ENCODE measurements at places on chromosomes 7 and 10. TPM values are rescaled to one million over a fixed set of nuclear protein-coding genes. Genes with fewer than 3 reads are reported as not detected.

Gene COG5
- total RNA-seq: 20.8 TPM

Gene EZH2
- 37.1 TPM for total RNA-seq

Gene TFR2
- total RNA-seq: 1.6 TPM

Gene ACSM6
- total RNA-seq: not detected
